ENCODE measurements at places on chromosomes 5 and 9.

DNA sequence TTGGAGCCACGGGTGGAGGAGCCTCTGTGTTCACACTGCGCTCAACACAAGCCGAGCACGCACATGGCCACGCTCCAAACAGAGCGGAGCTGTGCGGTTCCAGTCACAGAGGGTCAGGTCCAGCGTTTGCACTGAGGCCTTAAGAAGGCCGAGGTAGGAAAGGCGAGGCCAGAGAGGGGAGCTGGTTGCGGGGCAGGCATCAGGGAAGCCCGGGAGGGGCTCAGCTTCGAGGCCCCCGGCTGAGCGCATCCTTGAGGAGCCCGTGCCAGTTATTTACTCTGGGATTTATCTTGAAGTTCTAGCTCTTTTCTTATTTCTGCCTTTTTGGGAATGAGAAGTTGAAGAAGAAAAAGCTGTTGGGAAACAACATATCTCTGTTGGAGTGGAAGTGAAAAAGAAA, 140.8 kb downstream of the IRX1 start:
- no peak for DNase-seq

DNA sequence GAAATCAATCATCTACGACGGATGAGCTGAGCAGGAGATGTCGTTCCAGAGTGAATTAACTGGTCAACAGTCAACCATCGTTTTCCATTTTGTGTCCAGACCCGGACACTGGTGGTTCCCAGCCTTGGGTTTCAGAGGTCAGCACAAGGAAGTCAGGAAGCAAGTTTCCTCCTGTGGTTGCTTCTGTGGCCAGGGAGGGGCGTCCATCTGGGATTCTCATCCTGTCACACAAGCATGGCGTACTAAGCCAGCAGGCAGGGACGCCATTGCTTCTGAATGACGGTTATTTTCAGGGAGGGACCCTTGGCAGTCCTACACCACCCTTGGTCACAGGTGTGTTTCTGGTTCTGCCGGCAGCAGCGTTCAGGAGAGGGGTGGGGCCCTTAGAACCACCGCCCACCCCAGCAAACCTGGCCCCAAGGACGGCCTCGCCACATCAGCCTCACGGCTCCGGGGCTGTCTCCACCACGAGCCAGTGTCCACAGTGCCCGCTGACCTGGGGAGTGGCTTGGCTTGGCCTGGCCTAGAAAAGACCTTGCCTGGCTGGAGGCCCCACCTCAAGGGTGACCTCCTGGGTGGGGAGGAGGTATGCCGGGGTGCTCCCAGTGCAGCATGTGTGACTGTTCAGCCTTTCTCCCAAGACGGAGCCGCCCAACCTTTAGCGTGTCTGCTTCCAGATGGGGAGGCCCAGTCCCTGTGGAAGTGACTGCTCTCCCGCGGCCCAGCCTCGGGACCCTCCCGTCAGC, 25.2 kb downstream of the NDUFS6 start:
- DNase-seq: no peak

DNA sequence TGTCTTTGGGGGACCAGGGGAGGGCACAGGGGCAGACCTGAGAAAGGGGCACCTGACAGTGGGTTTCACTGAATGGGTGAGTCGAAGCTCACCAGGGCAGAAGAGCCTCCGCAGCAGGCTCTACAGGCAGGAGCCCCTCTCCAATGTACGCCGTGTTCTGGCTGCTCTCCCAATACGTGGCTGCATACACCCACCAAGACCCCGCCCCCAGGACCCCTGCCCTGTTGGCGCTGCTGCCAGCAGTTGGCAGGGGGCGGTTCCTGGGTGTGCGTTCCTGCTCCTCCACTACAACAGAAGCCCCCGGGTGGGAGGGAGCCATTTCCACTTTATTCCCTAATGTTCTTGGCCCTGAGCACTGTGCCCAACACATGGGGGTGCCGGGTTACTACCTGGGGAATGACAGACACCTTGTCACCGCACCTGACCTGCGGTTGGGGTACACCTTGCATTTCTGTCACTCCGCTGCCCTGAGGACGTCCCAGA, 30.3 kb downstream of the SARDH start:
- no peak for DNase-seq

- DNase-seq: no peak
These were observed 4.7 kb upstream of the SLC2A6 start for GRCh38 chr9:133483611-133484010.

DNA sequence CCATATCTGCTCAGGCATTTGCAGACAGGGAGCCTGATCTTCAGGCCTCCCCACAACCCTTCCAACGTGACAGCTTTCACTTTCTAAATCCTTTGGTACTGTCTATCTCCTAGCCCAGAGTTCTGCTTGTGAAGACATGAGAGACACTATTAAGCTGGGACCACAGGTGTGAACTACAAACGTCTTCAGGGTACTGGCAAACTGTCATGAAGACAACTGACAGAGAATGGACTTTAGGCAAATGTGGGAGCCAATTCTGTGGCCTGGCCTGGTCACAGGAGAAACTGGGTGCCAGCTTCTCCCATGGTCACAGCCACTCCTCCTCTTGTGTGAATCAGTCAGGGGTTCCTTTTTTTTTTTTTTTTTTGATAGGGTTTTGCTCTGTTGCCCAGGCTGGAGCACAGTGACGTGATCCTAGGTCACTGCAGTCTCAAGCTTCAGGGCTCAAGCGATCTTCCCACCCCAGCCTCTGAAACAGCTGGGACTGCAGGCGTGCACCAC, 10.4 kb downstream of the TRIM14 start:
- DNase-seq: no peak

DNA sequence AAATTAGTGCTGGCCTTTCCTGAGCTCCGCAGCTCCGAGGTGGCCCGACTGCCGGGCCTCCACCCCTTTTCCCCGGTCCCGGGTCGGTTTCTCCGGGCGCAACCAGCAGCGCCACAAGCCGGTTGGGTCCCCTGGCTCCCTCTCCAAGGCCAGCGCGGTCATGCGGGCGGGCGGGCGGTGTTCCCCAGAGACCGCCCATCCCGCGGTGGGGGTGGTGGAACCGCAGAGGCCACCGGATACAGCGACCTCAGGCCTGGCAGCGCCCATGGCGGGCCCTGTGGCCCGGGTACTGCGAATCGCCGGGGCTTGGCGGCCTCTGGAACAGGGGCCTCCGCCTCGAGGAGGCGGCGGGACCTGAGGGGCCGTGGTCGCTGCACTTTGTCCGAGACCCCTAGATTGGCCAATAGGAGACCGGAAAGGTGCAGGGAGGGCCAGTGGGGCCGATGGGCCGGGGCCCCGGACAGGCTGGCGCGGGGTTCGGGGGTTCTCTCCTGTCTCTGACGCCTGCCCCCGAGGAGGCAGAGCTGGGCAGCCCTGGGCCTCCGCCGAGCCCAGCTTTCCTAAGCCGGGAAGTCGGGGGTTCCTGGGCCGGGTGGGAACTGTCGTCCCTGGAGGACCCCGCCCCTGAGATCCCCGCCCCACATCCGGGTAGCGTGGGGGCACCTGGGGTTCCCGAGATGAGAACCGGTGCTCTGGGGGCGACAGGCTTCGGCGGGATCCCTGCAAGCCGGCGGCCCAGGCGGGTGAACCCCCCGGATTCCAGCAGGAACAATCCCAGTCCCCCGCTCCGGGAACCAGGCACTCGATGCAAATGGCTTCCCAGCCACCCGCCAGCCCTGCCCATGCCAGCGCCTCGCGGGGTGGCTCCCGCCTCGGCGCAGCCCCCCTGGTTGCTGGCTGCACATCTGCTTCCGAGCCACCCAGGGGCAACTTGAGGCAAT, 293.9 kb downstream of the ZSWIM6 start:
- no peak for DNase-seq

DNA sequence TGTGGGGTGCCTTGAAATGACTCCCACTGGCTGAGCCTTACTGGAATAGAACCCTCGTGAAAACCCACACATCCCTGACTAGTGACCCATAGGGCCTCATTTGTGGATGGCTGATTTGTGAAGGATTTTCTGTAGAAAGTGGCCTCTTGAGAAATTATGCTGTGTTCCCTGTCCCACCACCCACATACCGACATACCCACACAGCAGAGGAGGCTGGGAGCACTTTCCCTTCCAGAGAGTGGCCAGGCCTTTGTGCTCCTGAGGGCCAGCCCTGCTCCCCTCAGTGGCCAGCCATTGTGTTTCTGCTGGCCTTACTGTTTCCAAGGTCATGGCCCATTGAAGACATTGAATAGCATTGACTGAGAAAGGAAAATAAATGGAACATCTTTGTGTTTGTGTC, 29.6 kb downstream of the IL9 start:
- no peak for DNase-seq
